Effector memory CD4-positive, alpha-beta T cell (primary cell): ENCODE measurements at places on chromosomes 16 and 17.

GRCh38 chr17:49784636-49785035, 3.8 kb upstream of the KAT7 start:
- no peak for DNase-seq

DNA sequence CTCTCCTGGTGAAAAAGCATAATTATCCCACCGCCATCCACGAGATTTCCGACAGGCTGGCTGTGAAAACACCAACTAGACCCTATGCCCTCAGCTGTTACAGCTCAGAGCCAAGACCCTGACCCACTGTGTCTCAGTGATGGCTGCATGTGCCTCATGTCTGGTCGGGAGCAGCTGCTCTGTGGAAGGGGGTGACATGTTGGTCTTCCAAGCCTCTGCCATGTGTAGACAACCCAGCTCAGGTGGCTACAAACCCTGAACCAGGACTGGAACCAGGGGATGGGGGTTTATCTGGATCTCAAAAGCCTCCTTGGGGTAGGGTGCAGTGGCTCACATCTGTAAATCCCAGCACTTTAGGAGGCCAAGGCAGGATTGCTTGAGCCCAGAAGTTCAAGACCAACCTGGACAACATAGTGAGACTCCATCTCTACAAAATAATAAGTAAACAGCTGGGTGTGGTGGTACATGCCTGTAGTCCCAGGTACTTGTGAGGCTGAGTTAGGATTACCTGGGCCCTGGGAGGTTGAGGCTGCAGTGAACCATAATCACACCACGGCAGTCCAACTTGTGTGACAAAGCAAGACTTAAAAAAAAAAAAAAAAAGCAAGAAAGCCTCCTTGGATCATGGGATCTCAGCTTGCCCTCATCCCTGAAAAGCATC, 220.3 kb downstream of the CPPED1 start:
- DNase-seq, result no peak

DNA sequence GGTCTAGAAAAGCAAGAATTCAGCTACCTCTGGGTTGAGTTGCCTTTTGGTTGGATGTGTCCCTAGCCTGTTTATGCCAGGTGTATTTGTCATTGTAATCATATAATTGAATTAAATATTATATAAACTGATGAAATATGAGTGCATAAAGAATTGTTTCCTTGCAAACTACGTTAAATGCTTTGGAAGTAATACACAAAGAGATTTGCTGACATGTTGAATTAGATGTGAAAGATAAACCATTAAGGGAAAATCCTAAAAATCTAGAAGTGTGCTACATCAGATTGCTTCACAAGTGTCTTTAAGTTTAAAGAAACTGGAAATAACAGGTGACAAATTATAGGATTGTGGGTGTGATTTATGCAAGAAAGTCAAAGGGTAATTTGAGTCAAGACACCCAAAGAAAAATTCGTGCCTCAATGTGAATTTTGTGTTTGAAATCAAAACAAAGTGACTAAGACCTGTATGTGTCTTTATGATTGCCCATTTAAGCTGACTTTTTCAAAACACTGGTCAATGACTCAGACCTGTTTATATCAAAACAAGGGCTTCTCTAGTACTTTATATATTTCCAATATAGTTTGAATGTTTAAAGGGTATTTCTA, 5.1 kb upstream of the PYY start:
- no peak for DNase-seq

DNA sequence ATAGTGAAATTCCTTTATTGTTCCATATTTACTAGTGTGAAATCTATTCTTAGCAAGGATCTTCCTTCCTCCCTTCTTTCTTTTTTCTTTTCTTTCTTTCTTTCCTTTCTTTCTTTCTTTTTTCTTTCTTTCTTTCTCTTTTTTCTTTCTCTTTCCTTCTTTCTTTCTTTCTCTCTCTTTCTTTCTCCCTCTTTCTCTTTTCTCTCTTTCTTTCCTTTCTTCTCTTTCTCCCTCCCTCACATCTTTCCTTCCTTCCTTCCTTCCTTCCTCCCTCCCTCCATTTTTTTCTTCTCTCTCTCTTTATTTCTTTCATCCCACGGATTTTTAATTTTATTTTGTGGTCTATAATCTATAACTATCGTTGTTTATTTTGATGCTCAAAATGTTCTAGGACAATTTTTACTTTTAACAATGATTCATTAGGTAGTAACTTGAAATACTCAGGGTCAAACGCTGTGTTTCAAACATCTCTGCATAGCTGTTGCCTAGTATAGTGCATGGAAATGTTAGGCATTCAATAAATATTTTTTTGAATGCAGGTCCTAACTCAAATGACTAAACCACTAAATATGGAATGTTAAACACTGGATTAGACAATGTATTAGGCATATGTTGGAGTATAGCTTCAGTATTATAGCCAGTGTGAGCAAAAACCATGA, 178.3 kb downstream of the MAP2K6 start:
- no peak for DNase-seq

DNA sequence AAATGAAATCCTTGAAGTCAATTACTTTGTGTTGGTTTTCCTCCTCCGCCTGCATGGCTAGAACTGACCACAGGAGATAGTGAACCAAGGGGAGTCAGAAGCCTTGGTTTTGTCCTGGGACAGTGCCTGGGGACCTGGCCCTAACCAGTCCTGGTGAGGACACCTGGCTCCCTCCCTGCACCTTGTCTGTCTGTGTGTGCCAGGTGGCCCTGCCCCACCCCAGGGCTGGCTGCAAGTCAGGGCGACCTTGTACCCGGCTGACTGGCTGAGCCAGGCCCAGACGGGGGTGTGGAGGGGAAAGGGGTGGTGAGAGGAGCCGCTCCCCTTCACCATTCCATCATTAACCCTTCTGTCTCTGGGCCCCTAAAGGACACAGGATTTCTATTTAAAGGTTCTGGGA, 3.4 kb downstream of the RAPGEFL1 start:
- no peak for DNase-seq

GRCh38 chr16:30064729-30065101, 845 bp upstream of the ALDOA start:
- no peak for DNase-seq

DNA sequence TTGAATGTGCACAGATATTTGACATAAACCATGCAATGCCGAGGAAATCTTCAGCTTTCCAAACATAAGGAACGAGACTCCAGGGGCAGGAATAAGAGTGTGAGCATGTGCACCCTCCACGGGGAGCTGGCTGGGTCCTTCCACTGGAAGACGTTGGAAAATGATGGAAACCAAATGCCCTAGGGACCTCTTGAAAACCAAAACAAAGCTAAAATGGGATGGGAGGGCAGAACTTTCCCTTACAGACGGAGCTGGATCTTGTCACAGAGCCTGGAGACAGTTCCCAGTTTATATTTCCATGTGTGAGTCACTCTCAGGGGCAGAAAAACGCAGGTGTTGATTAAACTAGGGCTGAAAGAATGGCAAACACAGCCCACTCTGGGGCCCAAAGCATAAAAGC, 34.4 kb upstream of the DNAH17 start:
- no peak for DNase-seq

GRCh38 chr16:13838401-13839190, 81.4 kb upstream of the ERCC4 start:
- DNase-seq, result no peak

- no peak for DNase-seq
Observed at GRCh38 chr17:34254651-34255380, at the start of gene CCL2. Gene CCL2, plus strand, starts transcription at chr17:34255285. Its CDS starts 65 bp downstream, at chr17:34255350.

DNA sequence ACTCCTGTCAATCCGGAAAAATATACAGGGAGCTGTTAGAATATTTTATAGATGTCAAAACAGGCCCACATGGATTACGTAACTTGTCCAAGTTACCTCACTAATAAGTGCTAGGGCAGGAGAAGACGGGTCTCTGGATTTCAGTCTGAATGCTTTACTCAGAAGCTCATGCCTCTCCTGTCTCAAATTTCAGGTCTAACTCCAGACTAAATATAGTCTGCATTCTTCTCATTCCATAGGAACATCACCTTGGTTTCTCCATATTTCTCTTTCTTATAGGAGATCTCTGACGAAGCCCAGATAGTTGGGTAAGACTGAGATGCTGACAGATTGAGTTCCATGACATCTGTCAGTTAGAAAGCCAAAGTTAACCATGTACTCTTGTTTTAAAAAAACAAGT, 174.2 kb downstream of the STX8 start:
- DNase-seq, result no peak

DNA sequence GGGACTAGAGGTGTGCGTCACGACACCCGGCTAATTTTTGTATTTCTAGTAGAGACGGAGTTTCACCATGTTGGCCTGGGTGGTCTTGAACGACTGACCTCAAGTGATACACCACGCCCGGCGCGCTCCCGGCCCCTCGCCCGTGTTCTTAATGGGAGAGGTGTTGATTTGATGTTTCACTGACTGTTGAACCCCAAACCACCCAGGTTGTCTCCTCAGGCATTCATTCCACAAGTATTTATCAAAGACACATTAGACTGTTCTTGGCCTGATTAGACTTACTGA, 1.4 kb downstream of the CENPN start:
- no peak for DNase-seq

DNA sequence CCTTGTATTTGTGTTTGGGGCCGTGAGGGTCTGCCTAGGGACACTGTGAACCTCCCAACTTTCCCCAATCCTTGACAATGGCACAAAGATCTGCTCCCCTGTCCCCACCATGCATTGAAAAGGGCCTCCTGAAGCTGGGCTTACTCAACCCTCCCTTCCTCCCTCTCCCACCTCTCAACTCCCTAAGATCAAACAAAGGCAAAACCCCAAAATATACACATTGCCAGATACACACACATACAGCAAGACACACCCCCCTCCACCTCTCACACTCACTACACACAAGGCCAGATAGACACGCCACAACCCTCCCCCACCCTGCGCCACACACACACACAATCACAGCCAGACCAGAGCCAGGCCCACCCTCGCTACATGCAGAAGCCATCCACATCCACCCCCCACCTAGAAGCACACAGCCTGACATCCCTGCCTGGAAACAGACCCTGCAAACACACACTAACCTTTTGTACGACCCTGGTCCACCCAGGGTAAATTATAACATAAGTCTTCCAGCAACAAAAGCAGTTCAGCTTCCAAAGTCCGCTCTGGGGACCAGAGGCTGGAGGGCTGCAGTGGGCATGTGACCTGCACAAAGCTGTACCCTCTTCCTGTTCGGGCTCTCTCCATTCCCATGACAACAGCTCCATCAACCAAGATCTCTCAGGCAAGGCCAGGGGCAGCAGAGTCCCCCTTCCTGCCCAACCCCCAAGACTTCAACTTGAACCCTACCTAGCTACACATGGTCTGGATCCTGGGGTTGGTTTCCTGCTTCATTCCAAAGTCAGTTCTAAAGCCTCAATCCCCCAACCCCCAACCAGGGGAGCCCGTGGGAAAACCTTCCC, 1.9 kb downstream of the PCGF2 start:
- DNase-seq, result no peak

GRCh38 chr16:84722068-84722467, 22.3 kb downstream of the USP10 start:
- DNase-seq, result no peak
